ENCODE measurements at places on chromosomes 3 and 15.

DNA sequence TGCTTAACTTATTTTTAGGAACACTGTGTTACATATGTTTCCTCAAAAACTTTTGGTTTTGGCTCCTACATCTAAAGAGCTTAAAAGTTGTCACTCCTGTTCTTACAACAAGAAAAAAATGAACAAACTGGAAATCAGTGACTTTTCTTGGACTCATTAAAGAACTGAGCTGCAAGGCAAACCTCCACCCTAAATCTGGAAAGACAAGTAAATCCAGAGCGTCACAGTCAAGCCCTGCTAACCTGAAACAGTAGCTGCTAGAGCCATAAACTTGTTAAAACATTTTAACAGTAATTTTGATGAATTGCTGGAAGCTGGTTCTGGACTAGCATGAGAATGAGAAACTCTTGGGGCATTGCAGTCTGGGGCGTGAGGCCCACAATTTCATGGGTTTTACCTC, 350.5 kb upstream of the COL8A1 start:
- no peak for DNase-seq

DNA sequence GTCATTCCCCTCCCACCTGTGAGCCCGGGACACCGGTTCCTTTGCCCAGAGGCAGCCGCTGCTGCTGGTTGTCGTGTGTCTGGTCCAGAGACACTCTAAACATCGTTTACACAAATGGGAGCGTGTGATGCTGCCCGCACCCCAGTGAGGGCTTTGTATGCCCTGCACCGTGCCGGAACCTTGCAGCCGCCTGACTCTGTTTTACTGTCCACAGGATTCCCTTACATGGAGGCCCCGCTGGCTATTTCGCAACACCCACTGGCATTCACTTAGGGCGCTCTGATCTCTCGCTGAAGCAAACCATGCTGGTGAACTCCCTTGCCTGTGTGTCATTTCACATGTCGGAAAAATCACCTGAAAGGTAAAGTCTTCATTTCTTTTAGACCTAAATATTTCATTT, 100.8 kb upstream of the SLC6A6 start:
- DNase-seq: no peak

- DNase-seq: no peak
Measured at GRCh38 chr3:175432376-175433025, 573.4 kb downstream of the NAALADL2 start.

GRCh38 chr3:99253963-99254355, 352.5 kb upstream of the DCBLD2 start:
- DNase-seq: no peak

- no peak for DNase-seq
Measured at GRCh38 chr15:90239371-90239770, 5.4 kb downstream of the GDPGP1 start.

GRCh38 chr3:178810181-178810580, 261.4 kb downstream of the ZMAT3 start:
- DNase-seq: no peak

GRCh38 chr3:127796831-127797150, 25.5 kb downstream of the MGLL start:
- DNase-seq: no peak

GRCh38 chr3:57078635-57079473, 18.4 kb downstream of the SPATA12 start:
- DNase-seq: no peak

GRCh38 chr15:60795889-60796288, 316.9 kb upstream of the ICE2 start:
- DNase-seq: no peak

DNA sequence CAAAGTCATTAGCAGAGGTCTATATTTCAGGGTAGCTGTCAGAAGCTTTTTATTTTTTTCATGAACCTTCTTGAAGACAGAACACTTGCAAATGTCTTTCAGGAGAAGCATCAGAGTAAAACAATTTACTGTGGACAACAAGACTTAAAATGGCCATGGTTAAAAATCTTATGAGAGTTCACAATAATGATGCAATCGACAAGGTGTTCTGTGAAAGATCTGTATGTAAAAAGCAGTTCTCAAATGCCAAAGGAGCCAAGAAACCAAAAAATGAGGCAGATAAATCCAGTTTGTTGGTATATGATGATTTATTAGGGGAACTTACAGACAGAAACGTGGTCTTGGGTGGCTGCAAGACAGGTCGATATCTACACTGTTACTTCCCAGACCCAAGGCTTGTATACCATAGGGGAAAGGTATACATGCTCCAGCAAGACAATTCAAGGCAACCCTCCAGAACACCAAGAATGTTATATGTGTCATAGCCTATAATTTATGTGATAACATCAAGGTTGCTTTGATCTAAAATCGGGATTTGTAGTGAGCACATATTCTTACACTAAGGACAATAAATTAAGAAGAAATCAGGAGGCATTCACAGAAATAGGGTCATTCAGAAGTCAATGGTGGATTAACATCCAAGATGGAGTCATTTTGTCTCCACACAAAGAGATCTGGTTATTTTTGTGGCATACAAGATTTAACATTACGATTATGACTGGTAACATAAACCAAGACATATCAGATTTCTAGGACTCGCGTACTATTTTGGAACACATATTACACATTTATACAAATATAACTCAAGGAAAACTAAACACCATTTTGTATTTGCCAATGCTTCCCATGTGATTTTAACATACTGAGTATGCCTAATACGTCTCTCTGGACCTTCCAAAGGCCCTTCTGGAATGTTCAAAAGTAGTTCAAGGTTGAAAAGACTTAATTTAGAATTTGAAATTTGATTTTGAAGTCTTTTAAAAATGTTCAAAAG, 316.4 kb downstream of the THSD4 start:
- no peak for DNase-seq
